ENCODE measurements at places on chromosomes 7 and 10.

GRCh38 chr10:12594448-12594944, 245.1 kb downstream of the CAMK1D start:
- DNase-seq: no peak

DNA sequence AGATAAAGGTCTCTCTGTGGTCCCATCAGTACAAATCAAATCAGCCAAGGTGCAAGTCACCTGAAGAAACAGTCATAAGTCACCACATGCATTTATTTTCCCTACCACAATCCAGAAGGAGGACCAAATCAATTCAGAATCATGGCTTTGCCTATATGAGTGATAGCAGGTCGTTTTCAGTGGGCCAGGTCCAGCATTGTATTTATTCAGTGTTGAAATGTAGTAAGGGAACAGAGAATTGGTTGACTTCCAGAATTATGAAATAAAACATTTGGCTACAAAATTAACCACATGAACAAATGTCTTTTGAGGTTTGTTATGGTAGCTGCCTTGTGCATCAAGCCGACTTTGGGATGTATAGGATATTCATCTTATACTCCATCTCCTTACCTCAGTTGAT, 88.4 kb downstream of the POLR1F start:
- no peak for DNase-seq

GRCh38 chr7:115477193-115477651, 553.3 kb downstream of the TFEC start:
- DNase-seq: no peak

DNA sequence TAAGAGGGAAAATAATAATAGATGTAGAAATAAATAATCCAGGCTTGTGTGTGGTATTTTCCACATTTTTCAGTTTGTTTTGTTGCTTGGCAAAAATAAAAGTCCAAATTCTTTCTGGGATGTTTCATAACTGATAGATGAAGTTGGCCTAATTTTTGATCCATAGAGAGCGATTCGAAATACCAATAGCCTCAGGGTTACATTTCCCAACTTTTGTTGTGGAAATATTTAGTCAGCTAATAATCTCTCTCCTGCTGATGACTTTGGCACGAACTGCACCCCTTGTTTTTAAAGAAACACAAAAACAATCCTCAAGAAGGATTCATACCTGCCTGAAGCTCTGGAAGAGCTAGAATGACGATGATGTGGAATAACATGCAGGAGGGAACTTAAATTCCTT, 483.2 kb downstream of the ADRA2A start:
- no peak for DNase-seq

- DNase-seq: no peak
Measured at GRCh38 chr7:134636008-134636449, 10.6 kb upstream of the BPGM start.

- DNase-seq: no peak
Measured at GRCh38 chr7:131223151-131223550, 104.5 kb upstream of the MKLN1 start.

DNA sequence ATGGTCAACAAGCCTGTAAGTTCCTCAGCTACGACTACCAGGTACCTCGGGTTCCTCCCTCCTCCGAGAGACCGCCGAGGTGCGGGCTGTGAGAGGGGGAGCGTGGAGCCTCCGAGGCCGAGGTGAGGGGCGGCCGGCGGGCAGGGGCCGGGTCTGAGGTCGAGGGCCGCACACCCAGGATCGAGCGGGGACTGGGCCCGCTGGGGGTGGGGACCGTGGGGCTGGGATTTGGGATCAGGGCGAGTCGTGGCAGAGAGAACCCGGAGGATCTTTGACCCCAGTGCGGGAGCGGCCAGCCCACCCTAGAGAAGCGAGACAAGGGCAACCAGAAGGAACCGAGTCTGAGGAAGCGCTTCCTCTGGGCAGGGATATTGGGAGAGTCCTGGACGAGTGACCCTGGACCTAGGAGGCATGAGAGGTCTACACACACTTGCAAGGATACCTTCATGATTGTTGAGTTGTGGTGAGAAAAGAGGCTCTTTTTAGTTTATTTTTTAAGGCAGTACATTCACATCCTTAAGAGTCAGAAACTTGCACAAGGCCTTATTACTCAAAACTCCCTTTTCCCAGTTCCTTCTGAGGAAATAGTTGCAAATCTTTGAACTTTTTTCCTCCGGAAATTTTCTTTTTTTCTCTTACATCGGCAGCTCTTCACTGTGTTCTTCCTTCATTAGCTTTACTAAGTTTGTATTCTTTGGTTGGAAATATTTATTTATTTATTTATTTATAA, 395 bp downstream of the ZNF487 start:
- DNase-seq: no peak

- DNase-seq: no peak
Measured at GRCh38 chr7:15396210-15397158, 165.3 kb downstream of the AGMO start.

GRCh38 chr7:14858866-14859265, 43.7 kb downstream of the DGKB start:
- DNase-seq: no peak

DNA sequence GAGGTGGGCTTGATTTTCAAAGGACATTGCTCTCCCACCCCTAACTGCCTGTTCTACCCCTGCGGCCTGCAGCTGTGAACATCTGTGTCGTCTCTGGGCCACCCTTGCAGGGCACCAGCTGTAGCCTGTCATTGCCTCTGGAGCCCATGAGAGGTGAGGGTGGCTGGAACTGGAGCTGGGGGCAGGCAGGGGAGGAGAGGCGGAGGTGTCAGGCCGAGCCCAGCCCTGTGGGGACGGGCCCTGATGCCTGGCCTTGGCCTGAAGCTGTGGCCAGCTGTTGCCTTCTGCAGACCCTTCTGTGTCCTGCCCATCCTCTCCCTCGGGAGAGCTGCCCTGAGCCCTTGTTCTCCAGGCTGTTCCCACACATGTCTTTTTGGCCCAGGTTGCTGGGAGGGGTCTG, 44.5 kb downstream of the PALD1 start:
- DNase-seq: no peak

DNA sequence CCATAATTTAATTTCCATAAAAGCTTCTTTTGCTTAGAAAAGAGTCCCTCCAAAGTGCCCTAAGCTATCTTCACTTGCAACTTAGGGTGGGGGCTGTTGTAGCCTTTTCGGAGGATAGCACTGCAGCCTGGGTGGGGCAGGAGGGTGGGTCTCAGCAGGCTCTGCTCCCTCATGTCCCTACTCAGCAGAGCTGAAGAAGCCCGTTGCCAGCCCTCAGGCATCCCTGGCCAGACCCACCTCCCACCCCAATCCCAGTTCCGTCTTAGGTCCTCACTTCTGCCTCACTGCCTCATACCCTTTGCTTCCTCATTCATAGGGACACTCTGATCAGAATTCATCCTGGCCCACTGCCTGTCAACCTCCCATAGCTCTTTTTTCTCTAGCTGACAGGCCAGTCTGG, 99.8 kb upstream of the ZMIZ1 start:
- DNase-seq: no peak

DNA sequence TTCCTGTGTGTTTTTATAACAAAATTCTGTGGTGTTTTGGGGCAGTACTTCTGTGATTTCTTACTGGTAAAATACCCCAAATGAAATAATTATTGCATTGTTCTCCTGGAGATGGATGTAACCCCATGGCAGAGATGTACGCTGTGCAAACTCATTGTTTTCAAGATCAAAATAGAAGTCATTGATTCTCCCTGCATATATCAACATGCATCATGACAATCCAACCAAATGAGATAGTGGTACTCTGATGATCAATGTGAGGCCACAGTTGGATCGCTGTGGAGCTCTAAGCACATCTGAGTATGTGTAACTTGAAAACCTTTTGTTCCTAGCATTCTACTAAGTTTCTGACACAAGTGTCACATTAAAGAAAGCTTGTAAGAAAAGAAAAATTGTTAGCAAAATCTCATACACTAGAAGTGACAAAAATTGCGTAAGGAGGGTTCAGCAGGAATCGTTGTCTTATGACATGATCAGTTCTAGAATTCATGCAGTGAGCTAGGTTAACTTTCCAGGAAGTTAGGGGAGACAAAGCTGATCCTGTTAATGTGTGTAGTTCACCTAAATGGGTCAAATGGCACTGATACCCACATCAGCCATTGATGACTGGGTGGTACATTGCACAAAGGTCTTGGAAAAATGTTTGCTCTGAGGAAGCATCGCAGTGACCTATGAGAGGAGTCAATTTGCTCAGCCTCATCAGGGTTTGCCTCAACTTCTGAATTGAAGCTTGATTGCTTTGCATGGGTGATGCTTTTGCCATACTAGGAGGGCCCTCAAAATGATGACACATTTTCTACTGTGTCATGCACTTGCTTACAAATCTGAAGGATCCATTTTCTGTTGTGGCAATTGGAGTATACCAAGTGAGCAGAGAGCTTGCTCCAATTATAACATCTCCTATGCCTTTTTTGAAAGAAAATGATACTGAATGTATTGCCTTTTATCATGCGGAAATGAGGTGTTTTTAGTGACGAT, 145.1 kb downstream of the PLXDC2 start:
- DNase-seq: no peak

Measured in activated CD8-positive, alpha-beta memory T cell treated with anti-CD3 and anti-CD28 coated beads for 4 hours (primary cell).